ENCODE measurements at places on chromosomes 2 and 18.

DNA sequence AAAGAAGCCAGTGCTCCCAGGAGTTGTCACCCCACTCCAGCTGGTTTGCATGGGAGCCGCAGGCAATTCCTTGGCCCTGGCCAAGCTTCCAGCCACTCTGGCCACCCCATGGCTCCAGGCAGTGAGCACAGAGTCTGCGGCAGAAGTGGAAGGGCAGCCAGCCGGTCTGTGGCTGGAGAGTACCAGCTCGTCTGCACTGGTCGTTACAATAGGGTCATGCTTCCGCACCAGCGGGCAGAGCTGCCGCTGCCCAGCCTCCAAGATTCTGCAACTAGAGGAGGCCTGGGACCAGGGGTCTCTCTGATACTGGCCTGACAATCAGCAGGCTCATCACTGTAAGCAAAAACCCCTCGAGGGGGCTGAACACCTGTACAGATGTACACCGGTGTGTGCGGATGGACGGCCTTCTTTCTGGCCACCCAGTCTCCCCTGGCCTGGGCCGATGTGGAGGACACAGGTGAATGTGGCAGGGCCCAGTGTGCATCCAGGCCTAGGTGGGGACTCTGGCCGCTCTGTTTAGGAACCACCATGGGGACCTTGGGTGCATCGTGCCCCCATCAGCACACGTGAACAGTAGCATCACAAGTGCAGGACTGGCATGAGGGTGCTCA, 51.9 kb upstream of the ODC1 start:
- DNase-seq, result no peak

DNA sequence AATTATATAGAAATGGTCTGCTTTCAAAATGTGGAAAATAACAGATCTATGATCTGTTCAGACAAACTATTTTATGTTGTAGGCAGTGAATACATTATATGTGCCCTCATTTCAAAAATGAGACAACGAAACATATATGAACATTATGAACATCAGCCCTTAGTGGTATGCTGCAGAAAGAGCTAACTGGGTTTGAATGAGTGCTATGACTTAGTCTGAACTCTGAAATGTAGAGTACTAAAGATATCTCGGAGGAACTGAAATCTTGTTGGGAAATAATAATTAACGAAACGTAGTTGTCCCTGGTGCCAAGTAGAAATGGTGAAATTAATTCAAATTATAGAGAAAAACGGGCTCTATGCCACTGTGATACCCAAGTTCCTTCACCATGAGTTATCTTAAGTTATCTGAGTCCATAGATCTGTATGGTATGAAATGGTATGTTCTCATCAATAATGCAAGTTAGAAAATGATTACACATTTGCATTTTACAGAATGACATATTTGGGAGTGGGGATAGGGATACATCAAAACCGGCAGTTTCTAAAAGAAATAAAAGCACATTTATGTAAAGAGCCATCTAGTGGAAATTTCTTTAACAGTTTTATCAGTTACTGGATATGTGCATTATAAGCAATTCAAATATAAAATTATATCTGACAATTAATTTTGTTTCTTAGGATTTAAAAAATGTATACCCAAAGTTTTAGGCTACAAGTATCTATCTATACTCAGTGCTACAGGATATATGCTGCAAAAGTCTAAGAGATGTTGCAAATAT, 26.7 kb downstream of the STARD6 start:
- no peak for DNase-seq

DNA sequence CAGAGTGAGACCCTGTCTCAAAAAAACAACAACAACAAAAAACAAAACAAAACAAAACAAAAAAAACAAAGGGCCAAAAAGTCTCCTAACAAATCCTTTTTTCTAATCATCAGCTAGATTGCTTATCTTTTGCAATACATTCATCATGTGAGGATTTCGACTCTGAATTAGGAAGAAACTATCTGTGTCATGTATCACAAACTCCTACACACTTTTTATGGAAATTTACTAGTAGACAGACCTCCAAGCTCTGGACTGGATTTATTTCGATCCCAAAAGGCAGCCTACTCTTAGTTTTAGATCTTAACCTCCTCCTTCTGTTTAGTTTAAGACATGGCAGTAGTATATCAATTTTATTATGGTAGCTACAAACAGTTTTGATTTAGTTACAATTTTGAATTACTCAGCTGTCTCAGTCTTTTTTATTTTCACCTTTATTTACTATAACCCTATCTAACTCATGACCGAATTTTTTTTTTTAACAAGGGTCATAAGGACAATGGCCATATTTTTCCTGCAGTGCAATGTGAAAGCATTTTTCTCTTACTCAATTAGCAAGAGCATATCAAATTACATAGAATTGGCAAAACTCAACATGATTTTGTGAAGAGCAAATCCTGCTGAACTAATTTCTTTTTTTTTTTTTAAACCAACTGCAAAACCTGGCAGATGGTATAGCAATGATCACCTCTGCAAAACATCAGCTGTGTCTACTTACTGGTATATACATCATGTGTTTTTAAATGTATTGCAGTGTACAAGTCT, 10.7 kb upstream of the CCDC88A start:
- no peak for DNase-seq

- no peak for DNase-seq
Observed at GRCh38 chr2:17667898-17668297, 85.7 kb downstream of the SMC6 start.

- DNase-seq, result no peak
Observed at GRCh38 chr18:46721331-46721730, 35.5 kb downstream of the ST8SIA5 start.

DNA sequence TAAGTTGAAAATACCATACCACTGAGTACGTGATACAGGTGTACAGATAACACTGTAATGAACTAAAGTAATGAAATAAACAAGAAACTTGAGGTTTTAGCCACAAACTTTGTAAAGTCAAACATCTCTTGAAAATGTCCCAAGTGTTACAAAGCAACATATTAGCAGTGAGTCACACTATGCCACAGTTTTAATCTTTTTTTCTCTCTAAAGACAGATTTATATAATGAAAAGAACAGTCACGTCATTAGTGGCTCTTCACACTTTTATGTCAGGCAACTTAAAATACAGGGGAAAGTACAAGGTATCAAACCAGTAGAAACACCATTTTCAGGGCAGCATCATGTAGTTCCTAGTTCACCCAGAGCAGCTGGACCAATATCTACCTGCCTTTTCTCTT, 42.1 kb downstream of the RAPH1 start:
- DNase-seq, result no peak

- DNase-seq, result no peak
Observed at GRCh38 chr2:12071318-12071717, 324.9 kb downstream of the LPIN1 start.

- DNase-seq, result no peak
Observed at GRCh38 chr2:241598487-241598886, 38.5 kb downstream of the THAP4 start.

DNA sequence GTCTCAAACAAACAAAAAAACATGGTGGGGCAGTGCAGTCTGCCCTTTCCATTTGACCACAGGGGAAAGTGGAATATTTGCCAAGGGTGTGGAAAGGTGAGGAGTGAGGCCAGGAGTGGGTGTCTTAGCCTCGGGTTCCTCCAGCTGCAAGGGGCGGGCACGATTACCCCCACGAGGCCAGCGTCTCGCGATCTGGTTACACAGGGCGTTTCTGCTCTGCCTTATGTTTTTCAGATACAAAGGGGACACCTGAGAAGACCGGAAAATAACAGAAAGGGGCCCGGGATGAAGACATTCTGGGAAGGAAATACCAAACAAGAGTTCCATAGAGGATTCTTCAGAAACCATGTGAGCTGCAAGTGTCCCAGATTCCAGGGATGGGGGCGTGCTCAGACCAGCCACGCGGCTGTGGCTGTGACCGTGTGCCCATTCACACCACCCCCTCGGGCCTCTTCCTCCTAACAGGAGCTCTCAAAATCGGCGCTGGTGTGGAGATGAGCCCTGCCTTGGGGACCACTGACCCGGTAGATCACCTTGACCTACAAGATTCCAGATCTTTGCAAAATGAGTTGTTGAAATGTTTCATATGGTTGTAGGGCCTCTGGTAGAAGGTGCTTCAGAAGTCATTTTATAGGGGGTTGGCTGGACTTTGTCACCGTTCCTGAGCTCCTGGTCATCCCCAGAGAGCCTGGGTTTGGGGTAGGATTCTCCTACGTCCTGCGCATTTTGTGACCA, 34.2 kb downstream of the FAM178B start:
- DNase-seq, result no peak

GRCh38 chr2:85748039-85748734, 5.6 kb upstream of the ATOH8 start:
- no peak for DNase-seq

GRCh38 chr2:170305711-170306110, 127.8 kb downstream of the MYO3B start:
- DNase-seq, result no peak

DNA sequence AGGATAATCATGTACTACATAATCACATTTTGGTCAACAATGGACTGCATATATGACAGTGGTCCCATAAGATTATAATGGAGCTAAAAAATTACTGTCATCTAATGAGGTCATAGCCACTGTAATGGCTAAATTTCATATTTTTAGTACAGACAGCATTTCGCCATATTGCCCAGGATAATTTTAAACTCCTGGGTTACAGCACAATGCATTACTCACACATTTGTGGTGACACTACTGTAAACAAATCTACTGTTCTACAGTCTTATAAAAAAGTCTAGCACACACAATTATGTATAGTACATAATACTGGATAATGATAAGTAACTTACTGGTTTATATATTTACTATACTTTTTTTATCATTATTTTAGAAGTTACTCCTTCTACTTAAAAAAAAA, 12.8 kb downstream of the EIF2AK2 start:
- DNase-seq, result no peak

DNA sequence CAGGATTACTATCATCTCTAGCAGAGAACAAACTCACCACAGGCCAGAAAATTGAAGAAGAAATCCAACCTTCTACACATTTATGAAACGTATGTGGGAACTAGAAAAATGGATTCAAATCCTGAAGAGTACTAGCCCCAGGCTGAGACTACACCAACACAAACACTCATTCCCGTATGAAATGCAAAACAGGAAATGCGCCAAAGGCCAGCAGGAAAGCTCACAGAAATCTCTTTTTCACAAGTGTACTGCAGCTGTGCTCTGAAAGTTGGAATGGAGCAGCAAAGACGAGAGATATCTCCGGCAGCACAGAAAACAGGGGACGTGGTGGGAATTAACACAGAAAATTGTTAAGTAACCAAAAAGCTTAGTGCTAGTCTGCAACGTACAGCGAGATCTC, 913.5 kb downstream of the TDRD15 start:
- DNase-seq, result no peak

GRCh38 chr18:23943104-23943503, 71.5 kb upstream of the TTC39C start:
- DNase-seq, result no peak

- no peak for DNase-seq
Observed at GRCh38 chr2:41127351-41127750, 675.5 kb upstream of the SLC8A1 start.

DNA sequence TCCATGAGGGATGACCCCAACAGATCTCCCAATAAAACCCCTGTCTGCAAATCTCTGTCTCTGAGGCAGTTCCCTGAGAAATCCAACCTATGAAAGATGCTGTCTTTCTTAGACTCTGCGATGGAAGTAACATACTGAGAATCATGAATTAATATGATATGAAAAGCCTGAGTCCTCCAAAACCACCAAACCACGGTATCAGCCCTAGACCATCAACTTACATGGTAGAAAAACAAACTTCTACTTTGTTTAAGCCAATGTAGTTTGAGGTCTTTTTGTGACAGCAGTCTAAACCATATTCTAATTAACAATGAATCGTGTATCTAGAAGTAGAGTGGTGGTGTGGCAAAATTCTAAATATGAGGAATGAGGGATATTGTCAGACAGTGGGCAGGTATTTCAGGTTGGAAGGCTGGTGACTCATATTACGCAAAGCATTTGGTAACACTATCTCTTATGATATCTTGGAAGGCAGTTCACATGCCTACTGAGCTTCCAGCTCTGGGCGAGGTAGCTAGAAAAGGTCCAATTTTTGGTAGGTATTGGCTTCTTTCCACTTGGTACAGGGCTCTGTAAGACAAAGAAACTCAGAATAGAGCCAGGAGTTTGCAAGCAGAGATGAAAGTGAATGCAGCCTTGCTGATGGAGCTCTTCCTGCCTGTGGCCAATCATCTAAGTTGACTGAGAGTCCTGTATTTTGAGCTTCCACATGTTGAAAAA, 215.8 kb downstream of the ZFP36L2 start:
- DNase-seq, result no peak

DNA sequence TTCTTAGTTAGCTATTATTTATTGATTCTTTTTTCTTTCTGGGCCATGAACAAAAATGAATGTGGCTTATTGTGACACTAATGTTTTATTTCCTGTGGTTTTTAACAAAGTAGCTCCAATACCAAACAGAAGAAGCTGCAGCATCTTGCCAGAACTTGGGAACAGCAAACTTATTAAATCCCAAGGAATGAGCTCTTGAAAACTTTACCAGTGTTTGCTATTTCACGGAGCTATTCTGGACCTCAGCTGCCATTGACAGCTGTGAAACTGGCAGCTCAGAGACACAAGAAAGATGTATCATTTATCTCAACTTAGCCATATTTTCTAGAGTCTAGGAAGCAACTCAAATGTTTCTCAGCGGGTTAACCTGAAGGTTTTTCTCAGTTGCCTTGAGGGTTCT, 91.0 kb upstream of the NEUROD1 start:
- DNase-seq, result no peak

DNA sequence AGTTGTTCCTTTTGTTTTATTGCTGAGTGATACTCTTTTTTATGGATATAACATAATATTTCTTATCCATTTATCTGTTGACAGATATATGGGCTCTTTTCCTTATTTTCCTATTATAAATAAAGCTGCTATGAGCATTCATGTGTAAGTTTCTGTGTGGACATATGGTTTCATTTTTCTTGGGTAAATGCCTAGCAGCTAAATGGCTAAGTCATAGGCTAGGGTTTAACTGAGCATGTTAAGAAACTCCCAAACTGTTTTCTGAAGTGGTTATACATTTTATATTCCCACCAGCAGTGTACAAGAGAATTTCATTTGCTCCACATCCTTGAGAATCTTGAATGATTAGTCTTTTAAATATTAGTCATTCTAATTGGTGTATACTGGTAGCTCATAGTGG, 786.6 kb upstream of the CDH2 start:
- DNase-seq, result no peak

DNA sequence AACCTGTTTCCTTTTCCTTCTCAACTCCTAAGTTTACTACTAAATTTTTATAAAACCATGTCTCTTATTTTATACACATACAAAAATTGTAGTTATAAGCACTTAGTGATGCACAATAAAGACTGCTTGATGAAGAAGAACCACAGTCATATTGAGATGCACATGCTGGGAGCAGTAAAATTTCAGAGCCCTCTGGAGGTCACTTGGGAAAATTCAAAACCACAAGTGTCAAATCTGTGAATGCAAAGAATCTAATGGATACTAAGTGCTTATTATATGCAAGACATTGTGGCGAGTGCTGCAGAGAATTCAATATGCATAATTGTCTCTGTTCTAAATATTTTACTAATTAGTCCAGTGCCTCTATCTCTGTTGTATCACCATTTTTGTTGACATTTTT, 180.5 kb downstream of the VWC2L start:
- no peak for DNase-seq

Measured in stimulated activated CD8-positive, alpha-beta memory T cell treated with anti-CD3 and anti-CD28 coated beads, Interleukin-7, amount 100 ng/mL, for 4 hours (primary cell).